ENCODE measurements at places on chromosomes 6 and 20.

DNA sequence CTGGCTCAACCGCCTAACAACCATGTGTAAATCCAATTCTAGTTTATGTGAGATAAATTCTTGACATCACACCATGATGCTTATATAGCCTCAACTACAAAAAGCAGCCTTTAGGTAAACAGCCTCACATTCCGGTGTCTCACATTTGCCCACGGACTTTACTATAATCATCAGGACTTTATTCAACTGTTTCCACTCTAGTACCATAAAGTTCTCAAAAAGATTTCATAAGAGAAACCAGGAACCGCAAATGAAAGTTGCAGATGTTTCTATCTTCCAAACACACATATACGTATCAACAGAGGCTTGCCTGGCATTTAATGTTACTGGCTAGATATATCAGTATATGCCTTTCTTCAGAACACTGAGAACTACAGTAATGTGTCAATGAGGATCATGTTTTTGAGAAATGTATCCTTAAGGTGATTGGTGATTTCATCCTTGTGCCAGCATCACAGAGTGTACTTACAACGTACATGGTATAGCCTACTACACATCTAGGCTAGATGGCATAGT lies 80.0 kb downstream of the EPB41L2 start:
- DNase-seq, result no peak

DNA sequence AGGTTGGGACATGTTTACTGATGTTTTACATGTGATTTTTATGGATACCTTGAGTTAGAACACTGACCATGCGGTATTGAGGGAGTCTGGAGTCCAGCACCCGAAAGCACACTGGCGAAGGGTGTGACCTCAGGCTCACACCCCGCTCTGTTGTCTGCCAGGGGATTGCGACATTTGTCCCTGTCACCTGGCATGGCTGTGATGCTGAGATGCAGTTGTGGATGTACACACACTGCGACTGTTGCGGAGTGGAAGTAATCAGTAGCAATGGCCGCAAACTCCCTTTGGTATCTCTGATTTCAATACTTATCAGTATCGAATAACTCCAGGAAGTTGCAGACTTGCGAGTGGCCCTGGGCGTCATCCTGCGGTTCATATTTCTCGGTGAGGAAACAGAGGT lies 43.2 kb downstream of the CDH4 start:
- DNase-seq, result no peak

DNA sequence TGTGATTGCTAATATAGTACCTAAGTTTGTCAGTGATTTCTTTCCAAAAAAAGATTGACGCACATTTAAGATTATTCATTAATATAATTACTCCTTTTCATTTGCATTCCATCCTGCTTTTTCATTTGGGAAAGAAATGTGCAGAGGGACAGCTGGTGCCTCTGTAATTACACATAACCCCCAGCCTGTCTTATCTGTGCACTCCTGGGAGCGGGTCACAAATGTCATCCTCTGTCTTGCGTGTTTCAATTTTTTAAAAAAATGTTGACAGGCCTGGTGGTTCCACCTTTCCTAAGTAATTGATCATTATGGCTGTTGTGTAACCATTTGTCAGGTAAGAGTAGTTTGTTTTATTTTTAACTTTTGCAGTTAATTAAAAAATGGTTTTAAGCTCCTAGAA lies 92.7 kb downstream of the SLX4IP start:
- DNase-seq, result no peak

GRCh38 chr6:169169375-169169774 lies 84.3 kb downstream of the THBS2 start:
- DNase-seq, result no peak

DNA sequence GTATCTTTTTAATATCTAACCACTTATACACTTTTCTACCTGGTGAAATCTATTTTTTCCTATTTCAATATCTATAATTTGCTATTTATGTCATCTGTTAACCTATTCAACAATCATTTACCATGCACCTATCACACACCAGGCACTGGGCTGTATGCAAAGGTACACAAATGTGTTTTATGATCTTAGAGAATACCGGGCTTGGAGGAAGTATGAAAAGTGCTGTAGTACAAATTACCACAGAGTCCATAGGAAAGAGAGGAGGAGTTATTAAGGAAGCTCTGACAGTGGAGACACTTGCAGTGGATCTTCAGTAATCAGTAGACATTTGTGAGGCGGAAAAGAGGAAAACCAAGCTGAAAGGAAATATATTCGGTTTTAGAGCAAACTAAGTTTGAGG lies 96.0 kb downstream of the HIVEP2 start:
- no peak for DNase-seq

DNA sequence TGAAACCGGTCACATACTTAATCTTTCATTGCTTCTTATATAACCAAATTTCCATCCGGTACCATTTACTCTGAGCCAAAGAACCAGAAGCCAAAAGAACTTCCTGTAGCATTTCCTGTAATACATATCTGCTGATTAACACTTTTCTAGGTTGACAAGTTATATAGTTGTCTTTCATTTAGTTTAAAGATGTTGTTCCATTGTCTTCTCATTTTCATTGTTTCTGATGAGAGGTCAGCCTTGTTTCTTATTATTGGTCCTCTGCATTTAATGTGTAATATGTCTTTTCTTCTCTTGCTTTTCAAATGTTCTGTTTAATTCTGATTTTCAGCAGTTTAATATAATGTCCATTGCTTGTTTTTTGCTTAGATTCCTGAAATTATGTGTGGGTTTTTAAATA lies 214.5 kb upstream of the CCN2 start:
- no peak for DNase-seq

GRCh38 chr20:20456741-20457140 lies 88.8 kb downstream of the INSM1 start:
- DNase-seq, result no peak

- DNase-seq, result no peak
Observed at GRCh38 chr6:142152746-142153145, 5.7 kb downstream of the VTA1 start.

- no peak for DNase-seq
Observed at GRCh38 chr6:139627091-139627490, 252.6 kb upstream of the CITED2 start.

GRCh38 chr6:122461885-122462284 lies 9.7 kb downstream of the SERINC1 start:
- DNase-seq, result no peak

- no peak for DNase-seq
Observed at GRCh38 chr20:16104783-16105182, 468.5 kb downstream of the KIF16B start.

DNA sequence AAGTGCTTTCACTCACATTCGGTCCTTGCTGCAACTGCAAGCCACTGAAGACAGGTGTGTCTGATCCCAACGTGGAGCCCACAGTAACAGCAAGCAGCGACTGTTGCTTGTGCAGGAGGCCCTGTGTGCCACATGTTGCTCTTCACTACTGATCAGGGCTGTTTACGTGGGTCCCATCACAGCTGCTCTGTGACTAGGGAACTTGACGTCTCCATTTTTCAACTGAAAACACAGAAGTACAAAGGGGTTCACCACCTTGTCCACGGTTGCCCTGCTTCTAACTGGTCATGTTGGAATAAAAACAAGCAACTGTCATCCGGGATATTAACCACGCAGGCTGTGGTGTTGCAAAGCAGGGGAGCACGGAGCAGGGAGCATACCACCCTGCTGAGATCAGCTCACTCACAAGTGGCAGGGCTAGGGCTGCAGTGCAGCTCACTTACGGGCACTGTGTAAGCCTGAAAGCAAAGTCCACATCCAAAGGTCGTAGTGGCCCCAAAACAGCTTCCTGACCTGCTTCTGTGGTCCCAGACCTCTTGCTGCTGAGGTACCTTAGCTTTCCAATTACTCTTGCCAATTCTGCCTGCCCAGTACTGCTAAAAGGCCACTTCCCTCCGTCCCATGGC lies 105.8 kb upstream of the DUSP22 start:
- DNase-seq, result no peak

GRCh38 chr6:82205930-82206392 lies 41.6 kb downstream of the IBTK start:
- peak; percentile 53 for DNase-seq

- no peak for DNase-seq
Observed at GRCh38 chr20:44080064-44080463, 106.9 kb downstream of the JPH2 start.

GRCh38 chr6:28807682-28808280 lies 116.0 kb downstream of the TRIM27 start:
- peak; percentile 12 for DNase-seq

GRCh38 chr20:19370076-19371075 lies 157.9 kb downstream of the SLC24A3 start:
- DNase-seq, result no peak

- DNase-seq, result no peak
Observed at GRCh38 chr6:157228426-157229131, 94.7 kb downstream of the TMEM242 start.

DNA sequence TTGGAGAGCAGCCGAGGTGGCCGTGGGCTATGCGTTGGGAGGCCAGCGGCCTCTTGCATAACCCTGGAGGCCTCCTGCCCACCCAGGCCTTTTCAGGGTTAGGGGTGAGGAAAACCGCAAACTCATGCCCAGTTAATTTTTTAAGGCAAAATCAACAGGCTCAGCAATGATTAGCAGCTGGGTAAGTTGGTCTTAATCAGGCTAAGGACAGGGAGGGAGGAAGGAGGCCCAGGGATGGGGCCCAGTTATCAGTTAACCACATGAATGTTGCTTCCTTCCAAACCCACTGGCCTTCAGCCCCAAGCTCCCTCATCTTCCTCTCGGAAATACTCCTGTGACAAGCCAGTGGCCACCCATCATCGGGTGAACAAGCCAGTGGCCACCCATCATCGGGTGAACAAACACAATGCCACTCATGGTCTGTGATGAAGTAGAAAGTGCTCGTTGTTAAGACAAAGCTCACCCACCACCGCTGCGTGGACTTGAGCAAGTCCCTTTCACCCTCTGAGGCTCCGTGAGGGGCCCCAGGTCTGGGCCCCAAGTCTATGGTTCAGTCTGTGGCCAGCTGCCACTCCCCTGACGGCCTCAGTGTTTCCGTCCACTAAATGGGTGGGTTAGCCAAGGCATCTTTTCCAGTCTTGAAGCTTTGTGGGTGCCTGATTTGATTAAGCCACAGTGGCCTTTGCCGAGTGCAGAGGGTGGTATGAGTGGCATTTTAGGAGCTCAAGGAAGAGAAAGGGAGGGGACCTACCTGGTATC lies 39.4 kb downstream of the HNF4A start:
- DNase-seq, result no peak

- no peak for DNase-seq
Observed at GRCh38 chr20:25059866-25060465, 2.0 kb upstream of the ACSS1 start.

- peak; percentile 93 for DNase-seq
Observed at GRCh38 chr6:161418463-161418945, 144.6 kb upstream of the AGPAT4 start.

GRCh38 chr6:160034036-160034930 lies 65.4 kb downstream of the IGF2R start:
- DNase-seq, result no peak

DNA sequence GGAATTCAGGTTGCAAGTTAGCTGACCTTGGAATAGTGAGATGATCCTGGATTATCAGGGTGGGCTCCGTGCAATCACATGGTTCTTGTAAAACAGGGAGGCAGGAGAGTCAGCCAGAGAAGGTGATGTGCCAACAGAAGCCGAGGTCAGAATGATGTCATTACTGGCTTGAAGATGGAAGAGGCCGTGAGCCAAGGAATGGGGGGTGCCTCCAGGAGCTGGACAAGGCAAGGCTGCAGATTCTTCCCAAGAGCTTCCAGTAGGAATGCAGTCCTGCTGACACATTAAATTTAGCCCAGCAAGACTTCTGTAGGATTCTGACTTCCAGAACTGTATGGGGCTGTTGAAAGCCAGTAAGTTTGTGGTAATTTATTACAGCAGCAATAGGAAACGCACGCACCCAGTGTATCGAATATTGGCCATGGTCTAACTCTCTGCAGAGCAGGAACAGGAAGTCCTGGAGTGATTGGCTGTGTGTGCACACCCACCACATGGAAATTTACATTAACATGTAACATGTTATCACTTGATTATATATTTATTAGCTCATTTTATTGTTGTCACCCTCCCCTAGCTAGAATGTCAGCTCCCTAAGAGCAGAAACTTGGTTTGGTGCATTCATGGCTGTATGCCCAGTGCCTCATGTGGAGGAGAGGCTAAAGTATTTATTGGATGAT lies 19.1 kb downstream of the SLC24A3 start:
- no peak for DNase-seq

DNA sequence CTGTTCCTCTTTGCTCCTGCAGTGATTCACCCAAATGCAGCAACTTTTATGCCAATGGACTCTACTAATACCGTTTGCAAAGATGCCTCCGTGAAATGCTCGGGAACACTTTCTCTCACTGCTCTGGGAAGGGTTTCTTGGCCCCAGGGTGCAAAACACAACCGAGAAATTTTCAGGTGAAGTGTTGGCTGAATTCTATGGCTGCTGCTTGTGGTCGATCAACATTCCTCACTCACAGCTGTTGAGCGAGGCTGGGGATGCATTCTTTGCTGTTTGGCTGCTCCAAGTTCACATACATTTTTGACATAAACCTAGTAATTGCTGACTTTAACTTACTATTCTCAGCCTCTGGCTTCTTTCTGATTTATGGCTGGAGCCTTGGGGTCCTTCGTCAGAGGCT lies 342.0 kb upstream of the CHD6 start:
- DNase-seq, result no peak

DNA sequence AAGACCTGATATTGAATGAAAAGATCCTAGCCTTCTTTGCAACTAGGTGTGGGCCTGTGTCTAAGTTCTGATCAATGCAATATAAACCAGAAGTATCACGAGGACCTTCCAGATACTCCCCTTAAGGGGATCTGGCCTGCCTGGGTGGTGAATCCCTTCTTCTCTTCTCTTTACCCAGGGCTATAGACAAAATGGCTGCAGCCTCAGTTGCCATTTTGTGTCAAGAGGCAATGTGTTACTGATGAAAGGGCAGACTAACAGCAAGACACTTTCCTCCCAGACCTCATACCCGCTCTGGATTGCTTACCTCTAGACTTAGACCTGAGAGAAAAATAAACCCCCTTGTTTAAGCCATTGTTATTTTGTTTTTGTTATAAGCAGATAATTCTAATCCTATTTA lies 84.5 kb upstream of the CHD6 start:
- no peak for DNase-seq

DNA sequence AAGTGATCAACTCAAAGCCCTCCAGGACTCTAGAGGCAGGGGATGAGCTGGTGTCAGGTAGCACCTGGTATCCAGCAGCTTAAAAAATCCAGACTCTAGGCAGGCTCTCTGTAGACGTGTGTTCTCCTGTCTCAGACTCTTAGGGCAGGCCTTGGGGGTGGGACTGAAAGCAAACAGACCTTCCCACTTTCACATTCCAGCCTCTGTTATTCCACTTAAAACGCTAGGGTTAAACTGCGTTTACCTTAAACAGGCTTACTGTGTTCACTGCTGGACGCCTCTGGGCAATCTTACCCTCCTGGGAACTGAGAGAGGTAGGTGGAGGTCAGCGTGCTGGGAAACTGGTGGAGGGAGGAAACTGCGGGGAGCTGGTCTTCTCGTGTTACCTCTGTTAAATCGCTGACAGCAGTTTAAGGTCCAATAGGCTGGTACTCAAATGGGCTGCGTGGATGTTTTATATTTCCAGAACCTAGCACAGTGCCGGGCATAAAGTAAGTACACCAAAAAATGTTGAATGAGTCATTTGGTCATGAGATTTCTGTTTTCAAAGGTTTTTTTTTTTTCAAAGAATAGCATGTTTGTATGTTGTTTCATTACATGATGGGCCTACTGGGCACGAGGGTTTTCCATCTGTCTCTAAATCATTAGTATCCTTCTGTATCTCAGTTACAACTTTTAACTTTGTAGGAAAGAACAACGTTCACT lies at the start of gene GCNT2:
GCNT2 (plus strand) TSS at position 248 of the 705 bp plus-strand sequence. CDS start 7,561 bp downstream, outside the sequence.
- DNase-seq, result no peak
